Endodermal cell (in vitro differentiated cells): ENCODE measurements at places on chromosomes 12 and 14.

GRCh38 chr14:105495990-105496830, 5.2 kb downstream of the TEDC1 start:
- H3K27ac ChIP-seq = no peak overlapping the region
- H3K4me1 ChIP-seq = peaks cover 2% of the 10 kb centered on the region
- no peaks in the 10 kb centered on the region for H3K27me3 ChIP-seq

- no peak overlapping the region for H3K27ac ChIP-seq
- H3K4me3 ChIP-seq = no peak overlapping the region
- H3K4me1 ChIP-seq = no peaks in the 10 kb centered on the region
- H3K36me3 ChIP-seq = no peaks in the 10 kb centered on the region
- no peaks in the 10 kb centered on the region for H3K27me3 ChIP-seq
- DNase-seq = peak; percentile 22
Observed at GRCh38 chr12:19434538-19434937, 4.8 kb upstream of the AEBP2 start.

DNA sequence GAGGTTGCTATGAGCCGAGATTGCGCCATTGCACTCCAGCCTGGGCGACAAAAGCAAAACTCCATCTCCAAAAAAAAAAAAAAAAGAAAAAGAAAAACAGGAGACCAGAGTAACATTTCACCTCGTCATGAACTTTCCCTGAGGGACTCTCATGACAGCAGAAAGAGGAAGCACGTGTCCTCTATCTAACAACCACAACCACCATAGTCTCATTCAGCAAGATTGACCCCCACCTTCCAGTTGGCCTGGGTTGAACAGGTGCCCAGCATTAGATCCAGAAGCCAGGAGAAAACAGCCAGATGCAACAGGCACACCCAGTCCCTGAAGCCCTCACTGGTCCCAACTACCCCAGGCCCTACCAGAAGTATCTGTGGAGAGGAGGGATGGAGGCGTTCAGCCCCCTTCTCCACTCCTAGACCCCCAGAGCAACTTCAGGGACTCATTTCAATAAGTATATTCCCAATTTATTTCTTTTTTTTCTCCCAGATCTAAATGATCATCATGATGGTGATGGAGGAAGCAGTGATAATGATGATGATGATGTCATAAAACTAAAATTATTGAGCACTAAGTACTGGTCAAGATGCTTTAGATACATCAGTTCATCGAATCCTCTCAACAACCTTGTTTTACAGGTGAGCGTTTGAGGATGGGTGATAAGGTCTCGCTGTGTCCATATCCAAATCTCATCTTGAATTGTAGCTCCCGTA, 235.0 kb downstream of the EFCAB11 start:
- H3K4me3 ChIP-seq = no peak overlapping the region
- no peak overlapping the region for H3K27ac ChIP-seq
- H3K36me3 ChIP-seq = no peaks in the 10 kb centered on the region
- H3K4me1 ChIP-seq = no peaks in the 10 kb centered on the region
- DNase-seq = no peak

GRCh38 chr12:105524961-105525360, 194.5 kb downstream of the C12orf75 start:
- no peaks in the 10 kb centered on the region for H3K27me3 ChIP-seq
- H3K27ac ChIP-seq = no peak overlapping the region
- H3K4me3 ChIP-seq = no peak overlapping the region
- no peak for DNase-seq
- peaks cover 5% of the 10 kb centered on the region for H3K4me1 ChIP-seq

- H3K27ac ChIP-seq = no peak overlapping the region
- H3K36me3 ChIP-seq = no peaks in the 10 kb centered on the region
- no peak overlapping the region for H3K4me3 ChIP-seq
- H3K4me1 ChIP-seq = peaks cover 12% of the 10 kb centered on the region
- H3K27me3 ChIP-seq = peaks cover 71% of the 10 kb centered on the region
Observed at GRCh38 chr12:94152292-94153078, 4.1 kb downstream of the PLXNC1 start.

DNA sequence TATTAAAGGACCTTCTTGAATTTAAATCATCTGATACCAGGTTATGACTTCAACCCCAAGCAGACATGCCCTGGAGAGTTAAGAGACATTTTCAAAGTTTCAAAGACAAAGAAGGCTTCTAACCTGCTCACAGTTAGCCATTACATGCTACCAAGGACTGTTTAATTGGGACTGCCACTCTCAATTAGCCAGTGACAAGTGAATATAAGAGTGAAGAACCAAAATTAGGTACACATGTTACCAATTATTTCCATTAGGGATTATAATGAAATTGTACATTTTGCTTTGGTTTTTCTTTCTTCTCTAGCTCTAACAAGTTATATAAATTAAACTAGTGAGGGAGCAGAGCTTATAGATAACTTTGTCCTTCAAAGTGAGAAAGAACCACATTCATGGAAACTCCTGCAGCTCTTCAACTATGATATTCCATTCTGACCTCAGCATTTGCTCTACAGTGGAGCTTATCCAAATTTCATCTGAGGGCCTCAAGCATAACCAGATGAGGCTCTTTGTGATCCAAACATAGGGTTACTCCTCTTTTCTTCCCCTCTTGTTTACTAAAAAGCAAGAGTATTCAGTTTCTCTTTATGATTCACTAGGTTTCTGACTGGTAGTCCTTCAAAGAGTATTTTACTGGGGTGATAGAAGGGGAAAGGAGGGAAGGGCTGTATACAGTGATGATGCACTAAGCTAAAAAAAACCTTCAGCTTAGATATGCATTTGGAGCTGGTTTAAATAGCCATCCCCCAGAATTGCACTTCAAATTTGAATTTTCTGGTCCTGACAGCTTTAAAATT, 91.3 kb downstream of the DUSP6 start:
- H3K27ac ChIP-seq = no peak overlapping the region
- no peak overlapping the region for H3K4me3 ChIP-seq
- H3K36me3 ChIP-seq = no peaks in the 10 kb centered on the region
- DNase-seq = no peak
- H3K27me3 ChIP-seq = no peaks in the 10 kb centered on the region
- no peaks in the 10 kb centered on the region for H3K4me1 ChIP-seq

DNA sequence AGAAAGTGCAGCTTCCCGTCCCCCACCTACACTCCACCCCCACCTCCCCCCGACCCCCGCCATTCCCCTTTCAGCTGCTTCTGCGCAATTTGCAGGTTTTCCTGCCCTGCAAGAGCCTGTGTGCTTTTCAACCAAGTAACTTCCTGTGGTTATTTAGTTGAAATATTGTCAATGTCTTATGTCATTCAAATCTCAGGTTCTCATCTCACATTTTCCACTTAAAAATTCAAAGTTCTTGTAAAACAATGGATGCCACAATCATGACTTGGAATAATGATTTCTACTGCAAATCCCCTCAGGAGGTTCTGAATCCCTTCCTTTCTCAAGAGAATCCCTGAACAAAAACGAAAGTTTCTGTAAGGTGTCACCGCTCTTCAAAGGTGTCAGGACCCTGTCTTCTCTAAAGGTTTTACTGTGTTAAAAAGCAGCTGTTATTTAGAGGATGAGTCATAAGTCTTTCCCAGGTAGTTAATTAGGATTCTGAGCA, 31.6 kb downstream of the WBP11 start:
- H3K36me3 ChIP-seq = no peaks in the 10 kb centered on the region
- H3K27me3 ChIP-seq = no peaks in the 10 kb centered on the region
- no peaks in the 10 kb centered on the region for H3K4me1 ChIP-seq
- no peak overlapping the region for H3K27ac ChIP-seq
- H3K4me3 ChIP-seq = peak overlapping the region; percentile 97

GRCh38 chr14:67533754-67534085, 630 bp downstream of the PLEKHH1 start:
- peak overlapping the region; percentile 83 for H3K4me3 ChIP-seq
- no peaks in the 10 kb centered on the region for H3K27me3 ChIP-seq
- H3K27ac ChIP-seq = no peak overlapping the region
- no peaks in the 10 kb centered on the region for H3K4me1 ChIP-seq

DNA sequence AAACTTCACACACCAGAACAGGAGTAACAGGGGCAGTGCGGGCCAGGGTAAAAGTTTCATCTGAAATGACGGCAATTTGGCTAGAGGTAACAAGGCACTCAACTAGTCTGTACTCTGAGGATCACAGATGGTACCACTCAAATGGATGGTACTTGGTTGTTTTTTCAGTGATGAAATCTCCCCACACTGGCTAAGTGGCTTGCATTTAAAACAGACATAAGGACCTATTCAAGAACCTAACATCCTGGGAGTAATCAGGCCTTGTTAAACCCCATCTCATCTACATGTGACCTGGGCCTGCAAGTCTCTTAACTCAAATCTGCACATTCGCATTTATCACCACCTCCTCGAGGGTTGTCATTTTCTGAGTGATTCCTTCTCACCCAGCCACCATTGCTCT, 90.8 kb downstream of the PRKAB1 start:
- H3K27me3 ChIP-seq = no peaks in the 10 kb centered on the region
- H3K4me3 ChIP-seq = no peak overlapping the region
- no peaks in the 10 kb centered on the region for H3K4me1 ChIP-seq
- H3K36me3 ChIP-seq = peaks cover 84% of the 10 kb centered on the region
